ENCODE measurements at places on chromosomes 6 and 20.

GRCh38 chr6:43172104-43173007 is 1.3 kb downstream of the SRF start:
- no peak for DNase-seq

DNA sequence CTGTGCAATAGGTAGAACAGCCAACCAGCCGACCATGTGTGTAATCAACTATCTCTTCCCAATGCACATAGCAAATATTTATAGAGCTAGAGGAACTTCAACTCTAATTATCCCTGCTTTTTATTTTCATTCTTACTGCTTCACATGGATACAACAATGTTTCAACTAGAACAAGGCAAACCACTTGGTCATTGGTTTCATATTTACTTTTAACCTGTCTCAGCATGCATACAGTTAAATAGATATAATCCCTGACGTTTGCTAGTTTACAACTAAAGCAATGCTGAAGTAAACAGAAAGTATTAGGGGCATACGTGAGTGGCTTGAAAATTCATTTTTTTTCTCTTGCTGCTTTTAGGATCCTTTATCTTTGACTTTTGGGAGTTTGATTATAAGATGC is 318.5 kb upstream of the MAP3K7 start:
- no peak for DNase-seq

- no peak for DNase-seq
Observed at GRCh38 chr6:129440691-129441090, 269.3 kb downstream of the ARHGAP18 start.

GRCh38 chr6:89977808-89978748 is 83.8 kb downstream of the GJA10 start:
- no peak for DNase-seq

DNA sequence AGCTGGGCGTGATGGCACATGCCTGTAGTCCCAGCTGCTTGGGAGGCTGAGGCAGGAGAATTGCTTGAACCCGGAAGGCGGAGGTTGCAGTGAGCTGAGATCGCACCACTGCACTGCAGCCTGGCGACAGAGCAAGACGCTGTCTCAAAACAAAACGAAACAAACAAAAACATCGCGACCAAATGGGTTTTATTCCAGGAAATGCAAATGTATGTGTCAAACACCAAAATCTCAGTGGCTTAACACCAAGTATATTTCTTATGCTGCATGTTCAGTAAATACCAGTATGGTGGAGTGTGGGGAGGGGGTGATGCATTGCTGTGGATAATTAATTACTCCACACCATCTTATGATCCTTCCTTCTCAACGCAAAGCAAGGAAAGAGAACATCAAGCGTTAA is 28.1 kb downstream of the ACTR5 start:
- no peak for DNase-seq

DNA sequence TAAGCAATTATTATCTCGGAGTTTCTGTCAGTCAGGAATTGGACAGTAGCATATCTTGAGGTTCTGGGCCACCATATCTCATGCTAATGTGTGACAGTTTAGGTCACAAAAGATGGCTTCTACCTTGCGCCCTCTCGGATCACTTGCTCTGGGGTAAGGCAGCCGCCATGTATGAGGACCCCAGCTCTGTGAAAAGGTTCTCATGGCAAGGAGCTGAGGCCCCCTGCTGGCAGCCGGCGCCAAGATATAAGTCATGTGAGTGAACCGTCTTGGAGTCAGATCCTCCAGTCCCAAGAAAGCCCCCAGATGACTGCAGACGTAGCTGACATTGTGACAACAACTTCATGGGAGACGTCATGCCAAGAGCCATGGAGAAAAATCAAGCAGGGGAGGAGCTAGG is 670.8 kb downstream of the KIF16B start:
- DNase-seq: no peak

DNA sequence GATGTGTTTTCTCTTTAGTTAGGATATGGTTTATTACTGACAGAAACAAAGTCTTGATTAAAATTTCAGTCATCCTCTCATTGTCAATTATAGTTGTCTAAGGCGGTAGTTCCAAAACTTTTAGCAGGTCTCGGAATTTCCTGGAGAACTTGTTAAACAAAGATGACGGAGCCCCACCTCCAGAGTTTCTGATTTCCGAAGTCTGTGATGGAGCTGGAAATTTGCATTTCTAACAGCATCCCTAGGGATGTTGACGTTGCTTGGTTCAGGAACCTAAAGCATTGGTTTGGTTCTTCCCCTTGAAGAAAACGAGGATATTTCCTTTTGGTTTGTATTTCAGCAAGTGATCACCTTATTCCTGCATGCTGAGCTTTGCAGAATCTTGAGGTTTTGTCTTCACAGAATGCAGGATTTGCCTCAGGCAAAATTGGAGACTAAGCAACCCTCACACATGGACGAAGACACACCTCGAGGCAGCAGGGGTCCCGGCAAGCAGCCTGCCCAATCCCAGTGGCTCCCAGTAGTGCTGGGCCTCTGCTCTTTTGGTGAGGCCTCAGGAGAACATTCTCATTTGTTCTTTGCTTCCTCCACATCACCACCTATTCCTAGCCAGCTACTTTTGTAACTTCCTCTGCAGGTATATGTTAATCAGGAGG is 187.1 kb upstream of the PHACTR1 start:
- DNase-seq: no peak

DNA sequence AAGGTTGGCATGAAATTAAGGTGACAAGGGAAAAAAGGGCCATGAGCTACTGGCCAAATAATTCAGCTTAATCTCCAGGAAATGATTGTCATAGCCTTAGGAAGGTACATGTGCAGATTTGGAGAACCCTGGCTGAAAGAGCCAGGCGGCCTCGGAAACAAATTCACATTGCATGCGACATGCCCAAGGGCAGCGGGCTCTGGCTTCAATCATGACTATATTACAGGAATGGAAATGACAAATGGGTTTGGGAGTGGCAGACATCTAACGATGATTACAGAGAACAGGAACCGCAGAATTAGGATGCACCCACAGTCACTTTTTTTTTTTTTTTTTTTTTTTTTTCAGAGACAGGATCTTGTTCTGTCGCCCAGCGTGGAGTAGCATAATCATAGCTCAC is 112.4 kb upstream of the SALL4 start:
- DNase-seq: no peak

DNA sequence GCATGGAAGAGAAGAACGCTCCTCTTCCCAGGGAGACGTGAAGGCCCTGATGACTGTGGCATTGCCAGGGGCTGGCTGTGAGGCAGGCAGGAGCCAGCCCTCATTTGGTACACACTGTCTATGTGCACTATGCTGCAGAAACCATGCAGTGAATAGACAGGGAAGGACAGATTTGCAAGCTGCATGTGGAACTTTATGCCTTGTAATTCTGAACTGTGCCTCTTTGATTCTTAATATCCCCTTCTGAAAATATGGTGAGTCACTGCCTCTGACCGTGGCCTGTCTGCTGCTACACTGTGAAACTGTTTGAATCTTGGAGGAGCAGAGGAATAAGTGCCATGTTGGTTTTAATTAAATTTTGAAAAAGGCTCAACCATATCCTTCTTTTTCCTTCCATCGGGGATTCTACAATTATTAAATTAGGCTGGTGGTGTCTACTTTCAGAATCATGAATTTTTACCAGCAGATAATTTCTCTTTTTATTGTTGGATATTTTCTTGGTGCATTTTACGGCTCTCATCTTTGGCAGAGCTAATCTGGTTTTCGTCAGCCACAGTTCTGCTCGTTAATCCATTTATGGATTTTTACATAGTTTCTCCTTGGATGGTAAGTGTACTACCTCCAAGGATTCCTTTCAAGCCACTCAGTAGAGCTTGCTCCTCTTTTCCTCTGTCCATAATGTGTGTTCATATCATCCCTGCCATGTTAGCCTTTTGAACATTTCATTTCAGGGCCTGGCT is 301.0 kb upstream of the SLC35B3 start:
- no peak for DNase-seq

DNA sequence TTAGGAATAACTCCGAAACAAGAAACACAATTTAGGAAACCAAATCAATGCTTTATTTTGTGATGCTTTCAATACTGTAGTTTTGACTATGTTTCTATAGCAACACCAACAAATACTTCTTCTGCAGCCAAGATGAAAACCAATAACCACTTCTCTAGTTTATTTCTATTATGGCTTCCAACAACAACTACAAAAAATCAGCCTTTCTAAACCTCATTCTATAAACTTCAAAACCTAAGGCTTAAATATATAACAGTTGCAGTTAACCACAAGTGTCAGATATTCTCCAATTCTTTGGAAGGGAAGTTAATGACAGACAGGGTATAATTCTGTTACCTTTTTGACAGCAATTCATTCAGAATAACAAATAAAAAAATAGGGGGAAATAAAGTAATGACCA is 80.9 kb downstream of the EPB41L2 start:
- no peak for DNase-seq

- no peak for DNase-seq
Observed at GRCh38 chr20:24979036-24979960, 13.3 kb downstream of the APMAP start.
